Pons (tissue), 1 donor: ENCODE measurements at places on chromosomes 6 and 20.

GRCh38 chr6:37134396-37135191 is 35.4 kb upstream of the PIM1 start:
- no peak for DNase-seq

GRCh38 chr6:20366082-20366830 is 35.4 kb upstream of the E2F3 start:
- DNase-seq, result no peak

- DNase-seq, result no peak
Measured at GRCh38 chr20:5143851-5144250, 17.0 kb downstream of the CDS2 start.

- DNase-seq, result peak; percentile 53
Measured at GRCh38 chr20:1803061-1803931, 91.9 kb upstream of the SIRPA start.

- peak; percentile 2 for DNase-seq
Measured at GRCh38 chr20:13723011-13723410, 61.7 kb downstream of the ESF1 start.

DNA sequence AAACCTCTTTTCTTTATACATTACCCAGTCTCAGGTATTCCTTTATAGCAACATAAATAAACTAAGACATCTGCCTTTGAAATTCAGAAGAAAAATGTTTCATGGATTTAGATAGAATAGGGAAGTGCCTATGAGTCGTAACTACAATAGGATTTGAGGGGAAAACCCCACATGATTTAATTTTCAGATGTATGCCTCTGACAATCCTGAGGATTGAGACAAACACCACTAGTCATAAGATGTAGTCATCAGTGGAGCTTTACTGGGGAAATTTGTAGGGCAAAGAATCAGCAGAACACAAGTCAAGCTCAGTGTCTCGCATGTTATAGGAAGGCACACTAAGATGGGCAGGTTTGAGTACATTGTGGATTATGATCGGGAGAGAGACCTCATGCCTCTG is 566.4 kb downstream of the BMP2 start:
- no peak for DNase-seq

- DNase-seq, result no peak
Measured at GRCh38 chr6:41579088-41579610, 33.0 kb downstream of the FOXP4 start.

DNA sequence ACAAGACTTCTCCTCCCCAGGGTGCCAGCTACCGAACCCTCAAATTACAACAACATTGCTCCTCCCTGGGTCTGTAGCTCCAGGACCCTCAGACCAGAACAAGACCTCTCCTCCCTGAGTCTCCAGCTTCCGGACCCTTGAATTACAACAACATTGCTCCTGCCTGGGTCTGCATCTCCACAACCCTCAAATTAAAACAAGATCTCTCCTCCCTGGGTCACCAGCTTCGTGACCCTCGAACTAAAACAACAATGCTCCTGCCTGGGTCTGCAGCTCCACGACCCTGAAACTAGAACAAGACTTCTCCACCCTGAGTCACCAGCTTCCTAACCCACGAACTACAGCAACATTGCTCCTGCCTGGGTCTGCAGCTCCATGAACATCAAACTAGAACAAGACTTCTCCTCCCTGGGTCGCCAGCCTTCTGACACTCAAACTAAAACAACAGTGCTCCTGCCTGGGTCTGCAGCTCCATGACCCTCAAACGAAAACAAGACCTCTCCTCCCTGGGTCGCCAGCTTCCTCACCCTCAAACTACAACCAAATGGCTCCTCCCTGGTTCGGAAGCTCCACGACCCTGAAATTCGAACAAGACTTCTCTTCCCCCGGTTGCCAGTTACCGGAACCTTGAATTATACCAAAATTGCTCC is 324.5 kb downstream of the PREX1 start:
- no peak for DNase-seq

DNA sequence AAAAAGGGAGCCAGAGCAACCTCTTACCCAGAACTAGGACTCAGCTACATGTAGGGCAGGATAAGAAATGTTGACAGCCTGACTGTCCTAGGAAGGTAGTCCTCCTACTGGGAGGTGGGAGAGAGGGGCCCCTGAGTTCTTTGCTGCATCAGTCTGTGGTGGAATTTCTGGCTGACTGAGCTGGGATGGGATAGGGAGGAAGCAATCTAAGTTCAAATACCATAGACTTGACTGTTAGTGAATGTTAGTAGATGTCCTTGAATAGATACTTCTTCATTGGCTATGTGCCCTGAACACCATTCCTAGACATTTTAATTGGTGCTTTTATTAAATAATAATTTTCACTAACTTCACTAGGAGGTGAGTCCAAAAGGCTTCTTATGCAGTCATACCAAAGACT is 1343.6 kb upstream of the CITED2 start:
- no peak for DNase-seq

DNA sequence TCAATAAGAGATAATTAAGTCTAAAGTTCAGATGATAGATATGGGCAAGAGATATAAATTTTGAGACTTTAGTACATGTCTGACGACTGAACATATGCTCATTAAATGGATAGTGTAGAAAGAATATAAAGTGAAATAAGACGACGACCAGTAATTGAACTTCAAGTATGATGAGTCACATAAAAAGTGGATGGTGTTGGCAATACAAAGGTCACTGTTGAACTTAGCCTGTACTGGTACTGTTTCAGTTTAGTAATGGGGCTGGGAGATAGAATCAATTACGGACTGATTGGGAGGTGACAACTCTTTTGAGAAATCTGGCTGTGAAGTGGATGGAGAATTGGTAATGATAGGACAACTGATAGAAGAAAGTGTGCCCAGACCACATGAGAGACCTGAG is 68.1 kb downstream of the IBTK start:
- no peak for DNase-seq

DNA sequence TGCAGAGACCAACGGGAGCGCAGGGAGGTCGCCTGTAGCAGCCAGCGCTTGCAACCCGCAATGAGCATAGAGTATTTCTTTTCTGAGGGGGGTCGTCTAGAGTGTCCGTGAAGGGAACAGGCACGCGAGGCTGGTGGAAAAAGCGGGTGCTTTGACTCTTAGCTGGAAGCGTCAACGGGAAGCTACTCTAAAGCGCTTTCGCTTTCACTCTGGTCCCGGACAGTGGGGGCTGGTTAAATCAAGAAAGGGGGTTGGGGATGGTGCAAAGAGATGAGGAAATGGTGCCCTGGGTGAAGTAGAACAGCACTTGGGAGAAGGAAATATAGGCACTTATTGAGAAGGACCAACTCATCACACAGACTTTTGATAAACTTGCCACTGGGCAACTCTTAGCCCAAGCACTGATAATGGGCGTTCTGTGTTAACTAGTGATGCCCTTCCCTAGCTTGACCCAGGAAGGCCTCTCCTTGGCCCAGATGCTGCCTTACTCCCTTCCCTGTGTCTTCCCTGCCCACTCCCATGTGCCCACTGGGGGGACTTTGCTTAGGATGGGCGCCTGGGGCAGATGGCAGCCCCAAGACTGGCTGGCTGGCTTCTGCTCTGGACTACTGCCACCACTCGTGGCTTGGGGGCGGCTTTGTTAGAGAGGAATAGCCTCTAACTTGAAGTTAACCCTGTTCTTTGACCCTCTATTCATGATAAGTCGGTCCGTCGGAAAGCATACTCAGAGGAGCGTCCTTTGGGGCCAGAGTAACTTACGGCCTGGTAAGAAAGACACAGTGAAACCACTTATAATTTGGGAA is 585 bp downstream of the PSMB9 start:
- peak; percentile 80 for DNase-seq
